ENCODE measurements at places on chromosomes 1 and 21.
A peak's percentile ranks its signal among the peaks of the same experiment; 100 is the strongest.

GRCh38 chr1:153354515-153355193 is 3.0 kb upstream of the S100A9 start:
- DNase-seq = no peak

- no peak for DNase-seq
Measured at GRCh38 chr1:21752186-21752585, 30.8 kb downstream of the USP48 start.

GRCh38 chr1:109781806-109782205 is 18.1 kb upstream of the EPS8L3 start:
- DNase-seq = no peak

GRCh38 chr1:232940262-232940661 is 10.1 kb upstream of the NTPCR start:
- no peak for DNase-seq

DNA sequence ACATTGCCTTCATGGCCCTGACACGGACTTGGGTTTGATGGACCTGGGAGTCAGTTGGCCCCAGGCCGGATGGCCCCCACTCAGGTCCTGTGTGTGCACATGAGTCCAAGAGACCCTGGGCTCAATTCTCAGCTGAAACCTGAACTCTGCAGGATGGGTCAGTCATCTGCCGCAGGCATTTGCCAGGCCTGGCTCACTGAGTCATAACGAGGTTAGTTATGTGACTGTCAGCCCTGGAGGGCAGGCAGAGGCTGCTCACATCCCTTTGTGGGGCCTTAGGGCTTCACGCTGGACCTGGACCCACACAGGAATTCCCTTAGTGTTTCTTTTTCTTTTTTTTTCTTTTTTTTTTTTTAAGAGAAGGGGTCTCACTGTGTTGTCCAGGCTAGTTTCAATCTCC is 46.5 kb downstream of the PSMG1 start:
- DNase-seq = no peak

- DNase-seq = no peak
Measured at GRCh38 chr1:57471995-57472394, 48.1 kb upstream of the DAB1 start.

GRCh38 chr1:64535938-64536835 is 66.3 kb downstream of the CACHD1 start:
- DNase-seq = no peak

- no peak for DNase-seq
Measured at GRCh38 chr1:168098534-168099320, 38.0 kb downstream of the GPR161 start.

GRCh38 chr1:39086386-39086785 is 60.2 kb downstream of the NDUFS5 start:
- no peak for DNase-seq

- DNase-seq = peak; percentile 43
Measured at GRCh38 chr1:45785583-45785982, 17.8 kb upstream of the MAST2 start.

DNA sequence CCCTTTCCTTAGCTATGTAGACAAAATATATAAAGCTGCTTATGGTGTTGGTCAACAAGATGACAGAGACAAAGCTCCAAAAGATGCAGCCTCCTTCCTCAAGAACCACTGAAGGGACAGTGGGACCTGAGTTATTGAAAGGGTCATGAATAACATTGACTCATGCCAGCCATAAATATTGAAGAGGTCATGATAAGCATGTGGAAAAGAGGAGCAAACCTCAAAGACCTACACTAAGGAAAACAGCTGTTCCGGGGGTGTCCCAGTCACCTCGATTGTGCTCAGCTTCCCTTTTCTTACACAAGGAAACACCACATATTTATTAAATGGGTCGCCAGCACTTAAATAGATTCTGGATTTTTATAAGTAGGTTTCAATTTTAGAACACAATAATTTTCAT is 112.9 kb downstream of the PTPRC start:
- no peak for DNase-seq

- DNase-seq = no peak
Measured at GRCh38 chr1:231093156-231093922, 53.3 kb upstream of the FAM89A start.

GRCh38 chr1:162036163-162036562 is 12.5 kb upstream of the OLFML2B start:
- DNase-seq = no peak

DNA sequence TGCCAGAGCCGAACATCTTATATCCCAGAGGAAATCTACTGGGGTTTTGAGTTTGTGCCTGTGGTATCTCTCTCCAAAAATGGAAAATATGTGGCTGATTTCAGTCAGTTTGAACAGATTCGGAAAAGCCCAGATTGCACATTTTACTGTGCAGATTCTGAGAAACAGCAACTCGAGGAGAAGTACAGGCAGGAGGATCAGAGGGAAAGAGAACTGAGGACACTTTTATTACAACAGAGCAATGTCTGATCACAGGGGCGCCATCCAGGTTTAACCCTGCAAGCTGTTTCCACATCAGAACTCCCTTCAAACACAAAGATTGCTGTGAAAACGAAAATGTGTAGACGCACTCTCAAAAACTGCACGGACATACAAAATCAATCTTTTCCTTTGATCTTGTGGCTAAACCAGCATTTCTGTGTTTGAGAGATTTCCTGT is 43.4 kb downstream of the KCNJ15 start:
- DNase-seq = no peak

- DNase-seq = no peak
Measured at GRCh38 chr1:64396817-64397216, 73.1 kb upstream of the CACHD1 start.

DNA sequence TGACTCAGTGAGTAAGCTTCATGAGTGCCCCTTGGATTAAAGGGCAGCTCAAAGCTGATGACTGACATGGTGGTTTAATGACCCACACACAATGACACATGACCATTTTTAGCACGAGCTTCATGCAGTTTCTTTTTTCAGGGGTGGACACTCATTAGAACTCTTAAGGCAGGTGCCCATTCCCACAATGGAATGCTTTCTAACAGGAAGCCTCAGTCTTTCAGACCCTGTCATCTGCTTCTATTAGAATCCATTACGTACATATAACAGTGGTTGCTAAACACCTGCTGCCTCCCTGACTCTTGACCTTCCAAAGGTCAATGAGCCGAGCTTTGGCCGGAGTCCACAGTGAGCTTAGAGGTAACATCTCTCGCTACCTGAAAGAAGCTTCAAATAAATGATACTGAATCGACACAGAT is 27.4 kb downstream of the AKNAD1 start:
- DNase-seq = no peak

DNA sequence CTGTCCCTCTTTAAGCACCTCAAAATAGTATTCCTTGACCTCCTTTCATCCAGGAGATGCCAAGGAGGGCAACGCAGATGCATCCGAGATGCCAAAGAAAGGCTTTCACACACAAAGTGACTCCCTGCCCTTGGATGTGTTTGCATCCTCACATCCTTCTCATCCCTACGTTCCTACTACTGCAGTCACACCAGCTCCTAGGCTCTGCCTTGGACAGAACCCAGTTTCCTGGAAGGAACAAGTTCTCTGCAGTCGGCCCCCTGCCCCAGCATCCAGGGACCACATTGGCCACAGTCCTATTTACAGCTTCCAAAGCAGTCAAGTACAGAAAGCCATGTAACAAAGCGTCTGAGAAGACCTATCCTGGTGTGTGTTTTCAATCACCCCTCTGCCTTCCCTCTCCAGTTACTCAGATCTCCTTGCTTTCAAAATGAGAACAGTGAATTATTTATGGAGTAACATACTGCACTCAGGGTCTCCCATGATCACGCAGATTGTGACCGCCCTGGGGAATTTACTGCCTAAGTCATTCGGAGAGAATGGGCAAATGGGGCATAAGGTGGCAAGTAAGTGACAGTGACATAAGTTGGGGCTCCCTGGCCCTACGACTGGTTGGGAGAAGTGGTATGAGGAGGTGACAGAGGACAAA is 21.8 kb upstream of the SRP9 start:
- no peak for DNase-seq

- DNase-seq = no peak
Measured at GRCh38 chr1:204112876-204113730, 38.7 kb downstream of the ETNK2 start.

GRCh38 chr1:108038653-108039236 is 73.8 kb upstream of the VAV3 start:
- no peak for DNase-seq

DNA sequence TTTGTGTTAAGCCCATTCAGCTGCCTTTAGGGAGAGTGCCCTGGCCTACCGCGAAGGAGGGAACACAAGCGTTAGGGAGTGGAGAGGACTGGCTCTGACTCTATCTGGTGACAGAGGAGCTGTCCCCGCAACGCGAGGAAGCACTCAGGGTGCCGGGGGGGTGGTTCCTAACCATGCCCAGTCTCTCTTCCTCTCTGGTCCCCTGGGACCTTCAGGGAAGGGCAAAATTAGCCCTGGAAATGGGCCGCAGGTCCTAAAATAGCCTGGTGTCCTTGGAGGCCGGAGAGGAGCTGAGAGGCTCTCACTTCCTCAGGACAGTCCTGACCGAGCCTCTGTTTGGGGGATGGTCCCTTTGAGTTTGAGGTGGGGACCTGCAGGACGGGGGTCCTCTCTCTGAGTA is 5.8 kb downstream of the SLC45A1 start:
- DNase-seq = no peak

DNA sequence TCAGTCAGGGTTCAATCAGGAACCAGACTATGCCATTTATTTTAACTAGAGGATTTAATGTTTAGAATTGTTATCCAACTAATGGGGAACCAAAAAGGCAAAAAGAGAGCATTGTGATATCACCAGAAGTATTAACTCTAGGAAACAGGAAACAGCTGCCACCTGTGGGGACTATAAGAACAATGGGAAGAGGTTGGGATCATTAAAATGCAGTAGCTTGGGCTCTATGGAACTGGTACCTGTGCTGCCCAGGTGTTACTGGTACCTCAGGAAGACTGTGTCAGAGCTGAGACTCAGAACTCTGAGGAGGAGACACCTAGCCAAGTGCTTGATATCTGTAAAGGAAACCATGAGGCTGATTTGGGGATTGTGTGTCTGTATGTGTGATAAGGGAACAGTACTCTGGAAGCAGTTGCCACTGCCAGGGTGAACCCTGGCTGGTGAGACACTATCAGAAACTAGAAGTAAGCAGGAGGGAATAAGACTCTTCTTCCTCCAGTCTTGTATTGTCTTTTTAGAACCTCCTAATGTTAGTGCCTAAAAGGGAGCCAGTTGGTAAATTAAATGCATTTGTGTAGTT is 49.4 kb downstream of the MAN1A2 start:
- DNase-seq = no peak

- DNase-seq = no peak
Measured at GRCh38 chr21:33425825-33426224, 22.6 kb downstream of the IFNGR2 start.

GRCh38 chr1:21005466-21006239 is 171.0 kb downstream of the EIF4G3 start:
- DNase-seq = no peak

- DNase-seq = no peak
Measured at GRCh38 chr1:229203030-229203751, 67.7 kb upstream of the RAB4A start.

DNA sequence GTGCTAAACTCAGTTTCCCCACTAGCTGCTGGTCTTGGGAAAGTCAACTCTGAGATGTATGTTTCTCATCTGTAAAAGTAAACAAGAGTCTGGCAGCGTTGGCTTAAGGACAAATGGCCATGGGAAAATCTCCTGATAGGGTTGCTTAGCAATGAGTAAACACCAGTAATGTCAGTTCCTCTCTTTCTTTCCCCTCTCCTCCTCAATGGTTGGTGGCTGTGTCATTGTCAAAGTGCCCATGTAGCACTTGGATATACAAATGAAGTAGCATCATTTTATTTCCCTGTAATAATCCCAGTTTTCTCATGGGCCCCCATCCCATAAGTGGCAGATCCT is 2.2 kb upstream of the FYB2 start:
- DNase-seq = no peak

- DNase-seq = no peak
Measured at GRCh38 chr21:40080385-40080784, 213.1 kb downstream of the PCP4 start.

- no peak for DNase-seq
Measured at GRCh38 chr1:20702416-20702815, 15.4 kb downstream of the KIF17 start.

GRCh38 chr21:35202431-35202830 is 153.3 kb upstream of the RUNX1 start:
- no peak for DNase-seq

GRCh38 chr1:147636314-147636713 is 34.0 kb downstream of the ACP6 start:
- DNase-seq = no peak

DNA sequence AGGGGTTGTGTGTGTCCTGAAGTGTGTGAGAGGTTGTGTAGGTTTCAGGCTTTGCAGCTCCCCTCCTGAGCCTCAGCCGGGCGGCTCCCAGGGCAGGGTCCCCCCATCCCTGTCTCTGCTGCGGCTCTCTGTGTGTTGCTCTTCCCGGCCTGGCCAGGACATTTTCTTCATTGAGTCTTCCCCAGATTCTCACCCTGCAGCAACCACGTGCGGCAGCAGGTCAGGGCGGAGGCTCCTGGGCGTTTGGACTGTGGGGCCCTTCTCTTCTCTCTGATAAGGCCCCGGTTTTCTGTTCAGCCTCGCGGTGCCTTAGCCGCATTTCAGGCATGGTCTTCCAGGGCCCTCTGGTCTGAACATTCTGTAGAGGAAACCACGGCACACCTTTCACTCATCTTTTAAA is 1.8 kb upstream of the TCP10L start:
- DNase-seq = no peak

DNA sequence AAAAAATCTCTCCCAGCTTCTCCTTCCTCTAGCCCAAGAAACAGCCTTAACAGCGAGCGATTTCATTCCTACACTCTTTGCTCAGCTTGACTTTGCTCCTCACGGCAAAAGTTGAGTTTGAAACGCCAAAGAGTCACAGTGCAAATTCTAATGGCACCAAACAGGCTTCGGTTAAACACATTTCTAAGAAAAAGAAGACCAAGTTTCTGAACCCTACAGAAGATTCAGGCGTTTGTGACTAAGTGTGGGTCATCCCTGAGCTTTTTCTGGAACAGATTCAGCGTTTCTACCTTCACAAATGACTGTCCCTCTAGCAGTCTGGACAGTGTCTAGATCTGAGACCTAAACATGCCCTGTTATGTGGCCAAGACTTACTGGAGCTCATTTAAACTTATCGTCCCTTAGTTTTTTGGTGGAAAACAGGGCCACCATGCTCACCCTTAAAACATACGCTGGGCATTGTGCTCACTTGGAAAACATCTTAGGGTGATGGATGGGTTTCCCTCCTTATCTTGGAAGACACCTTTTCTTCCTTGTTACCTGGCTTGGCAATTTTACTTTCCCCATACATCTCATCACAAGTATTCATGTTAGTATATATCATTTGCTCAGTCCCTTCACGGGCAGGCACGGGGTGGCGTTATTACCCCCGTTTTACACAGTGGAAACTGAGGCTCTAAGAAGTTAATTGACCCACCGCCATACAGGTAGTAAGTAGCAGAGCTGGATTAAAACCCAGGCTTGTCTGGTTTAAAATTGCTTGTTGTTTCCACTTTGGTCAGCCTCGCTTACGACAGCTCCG is 1.0 kb downstream of the C1orf198 start:
- DNase-seq = no peak

DNA sequence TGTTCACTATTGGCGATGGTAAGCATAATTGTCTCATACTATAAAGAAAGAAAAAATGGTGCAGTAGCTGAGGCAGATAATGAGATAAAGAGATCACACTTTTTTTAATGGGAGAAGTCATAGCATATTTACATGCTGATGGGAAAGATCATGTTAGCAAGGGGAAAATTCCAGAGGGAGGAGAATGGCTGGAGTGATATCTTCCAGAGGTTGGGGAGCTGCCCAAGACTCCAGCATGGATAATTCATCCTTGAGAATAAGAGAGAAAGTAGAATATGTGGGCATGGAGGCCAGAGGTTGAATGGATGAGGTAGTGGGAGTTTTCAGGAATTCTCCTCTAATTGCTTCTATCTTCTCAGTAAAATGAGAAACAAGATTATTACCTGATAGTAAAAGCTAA is 45.8 kb upstream of the RGS1 start:
- no peak for DNase-seq

Measured in CD4-positive, alpha-beta T cell treated with Interleukin-2 at 100 ng/mL for 4 hours (primary cell).